ENCODE measurements at places on chromosomes 3 and 15.

GRCh38 chr15:90320062-90320884, 31.8 kb upstream of the ZNF774 start:
- DNase-seq = peak; percentile 73

DNA sequence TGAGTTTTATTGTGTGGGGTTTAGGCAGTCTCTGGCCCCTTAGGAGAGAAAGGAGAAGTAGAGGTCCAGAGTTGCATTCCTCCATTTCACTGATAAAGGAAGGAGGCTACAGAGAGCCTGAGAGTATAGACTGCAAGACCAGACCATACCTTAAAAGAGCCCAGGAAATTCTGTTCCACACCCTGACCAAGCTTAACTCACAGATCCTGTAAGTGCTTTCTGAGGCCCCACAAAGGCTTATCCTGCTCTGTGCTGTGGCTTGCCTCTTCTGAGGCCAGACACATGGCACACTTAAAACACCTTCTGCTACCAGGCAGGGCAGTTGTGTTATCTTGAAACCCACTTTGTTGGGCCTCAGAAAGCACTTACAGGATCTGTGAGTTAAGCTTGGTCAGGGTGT, 39.2 kb upstream of the LEKR1 start:
- DNase-seq = no peak

- DNase-seq = no peak
Observed at GRCh38 chr15:43524254-43524845, 6.9 kb downstream of the MAP1A start.

DNA sequence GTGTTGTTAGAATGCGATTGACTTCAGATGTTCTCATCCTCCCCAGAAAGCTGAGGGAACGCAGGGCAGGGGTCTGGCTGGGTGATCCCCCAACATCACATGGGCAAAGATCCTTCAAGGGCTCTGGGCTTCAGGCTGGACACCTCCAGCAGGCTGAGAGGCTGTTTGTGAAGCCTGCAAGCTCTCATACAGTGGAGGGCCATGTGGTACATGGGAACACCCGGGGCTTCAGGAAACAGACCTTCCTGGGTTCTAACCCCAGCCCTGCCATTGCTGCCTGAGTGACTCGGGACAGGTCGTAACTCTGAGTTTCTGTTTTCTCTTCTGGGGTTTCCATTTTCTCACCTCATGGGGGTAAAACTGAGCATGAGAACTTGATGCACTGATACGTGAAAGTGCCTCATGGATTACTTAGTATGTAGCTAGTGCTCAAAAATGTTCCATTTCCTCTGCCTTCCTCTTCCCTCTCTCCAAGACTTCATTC, 81.2 kb downstream of the TLE3 start:
- DNase-seq = no peak

DNA sequence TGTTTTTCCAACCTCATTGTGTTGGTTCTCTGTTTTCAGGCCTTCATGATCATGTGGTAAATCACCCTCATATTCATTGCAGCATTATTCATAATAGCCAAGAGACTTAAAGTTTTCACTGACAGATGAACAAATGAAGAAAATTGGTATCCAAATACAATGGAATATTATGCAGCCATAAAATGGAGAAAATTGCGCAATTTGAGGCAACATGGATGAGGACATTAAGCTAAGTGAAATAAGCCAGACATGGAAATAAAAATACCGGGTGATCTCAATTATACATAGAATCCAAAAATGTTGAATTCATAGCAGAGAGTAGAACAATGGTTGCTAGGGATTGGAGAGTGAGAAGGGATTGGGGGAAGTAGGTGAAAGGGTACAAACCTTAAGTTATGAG, 491.9 kb upstream of the KCNMB2 start:
- DNase-seq = no peak

DNA sequence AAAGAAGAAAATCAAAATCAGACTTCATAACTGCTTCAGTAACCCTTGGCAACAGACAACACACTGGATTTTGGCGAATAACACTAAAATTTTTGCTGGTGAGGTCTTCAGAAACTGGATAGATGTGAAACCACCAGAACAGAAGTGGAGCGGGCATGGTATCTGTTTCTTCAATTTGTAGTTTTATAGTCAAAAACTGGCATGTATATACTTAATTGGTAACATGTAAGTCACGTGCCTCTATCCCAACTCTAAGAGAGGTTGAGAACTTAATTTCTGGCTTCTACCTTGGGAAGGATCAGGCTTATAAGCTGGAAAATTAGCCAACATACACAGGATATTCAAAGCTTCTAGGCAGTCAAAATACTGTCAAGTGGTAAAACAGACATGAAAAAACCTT, 172.6 kb upstream of the CHL1 start:
- DNase-seq = no peak

GRCh38 chr3:178131801-178132200, 404.4 kb upstream of the KCNMB2 start:
- DNase-seq = no peak

- DNase-seq = peak; percentile 63
Observed at GRCh38 chr3:113844622-113845222, 6.1 kb downstream of the GRAMD1C start.

GRCh38 chr3:122294359-122294758, 30.7 kb upstream of the CSTA start:
- no peak for DNase-seq

GRCh38 chr3:64023861-64024223, 548 bp upstream of the PSMD6 start:
- DNase-seq = no peak

GRCh38 chr3:181913254-181913653, 201.5 kb downstream of the SOX2 start:
- no peak for DNase-seq

DNA sequence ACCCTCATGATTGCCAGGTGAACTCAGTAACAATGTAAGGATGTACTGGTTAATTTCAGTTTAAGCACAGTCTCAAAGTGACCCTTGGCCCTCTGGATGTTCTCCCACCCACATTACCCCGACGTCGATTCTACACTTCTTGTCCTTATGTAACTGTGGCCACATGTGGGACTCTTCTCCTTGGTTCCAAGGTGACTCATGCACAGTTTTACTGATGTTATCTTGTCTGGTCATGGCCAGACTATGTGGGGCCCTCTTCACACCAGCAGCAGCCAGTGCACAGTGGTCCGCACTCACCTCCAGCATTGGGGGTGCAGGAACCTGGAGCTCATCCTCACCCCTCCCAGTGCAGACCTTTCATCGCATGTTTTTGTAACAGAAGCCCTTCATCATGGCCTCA, 519.4 kb downstream of the OCA2 start:
- DNase-seq = no peak

- peak; percentile 3 for DNase-seq
Observed at GRCh38 chr3:42906070-42906847, at the start of gene ZNF662. Gene ZNF662 (plus strand): TSS chr3:42906142. CDS start chr3:42908115, 1,973 bp downstream.

DNA sequence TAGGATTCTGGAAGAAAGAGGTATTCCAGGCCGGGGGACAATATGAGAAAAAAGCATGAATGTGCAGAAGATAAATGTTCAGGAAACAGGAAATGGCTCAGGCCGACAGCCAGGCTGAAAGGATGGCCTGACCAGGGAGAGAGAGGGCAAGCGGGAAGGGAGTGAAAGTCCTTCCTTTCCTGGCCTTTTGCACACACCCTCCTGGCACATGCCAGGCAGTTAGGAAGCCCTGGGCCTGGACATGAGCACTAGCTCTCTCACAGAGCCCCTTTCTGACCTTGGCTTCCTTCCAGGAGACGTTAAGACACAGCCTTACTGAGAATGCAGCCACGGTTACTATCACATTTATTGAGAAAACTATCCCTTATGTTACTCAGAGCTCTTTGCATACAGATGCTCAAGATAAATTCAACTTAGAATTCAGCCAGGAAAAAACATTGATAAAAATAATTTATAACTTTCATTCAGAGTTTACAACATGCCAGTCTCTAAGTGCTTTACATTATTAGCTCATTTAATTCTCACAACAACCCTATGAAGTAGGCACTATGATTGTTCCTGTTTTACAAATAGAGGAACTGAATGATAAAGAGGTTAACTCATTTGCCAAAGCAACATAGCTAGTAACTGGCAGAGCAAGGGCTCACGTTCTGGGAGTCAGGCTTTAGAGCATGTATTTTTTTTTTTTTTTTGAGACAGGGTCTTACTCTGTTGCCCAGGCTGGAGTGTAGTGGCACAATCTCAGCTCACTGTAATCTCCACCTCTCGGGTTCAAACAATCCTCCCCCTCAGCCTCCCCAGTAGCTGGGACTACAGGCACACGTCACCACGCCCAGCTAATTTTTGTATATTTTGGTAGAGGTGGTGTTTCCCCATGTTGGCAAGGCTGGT, 39.4 kb upstream of the SMAD3 start:
- no peak for DNase-seq

DNA sequence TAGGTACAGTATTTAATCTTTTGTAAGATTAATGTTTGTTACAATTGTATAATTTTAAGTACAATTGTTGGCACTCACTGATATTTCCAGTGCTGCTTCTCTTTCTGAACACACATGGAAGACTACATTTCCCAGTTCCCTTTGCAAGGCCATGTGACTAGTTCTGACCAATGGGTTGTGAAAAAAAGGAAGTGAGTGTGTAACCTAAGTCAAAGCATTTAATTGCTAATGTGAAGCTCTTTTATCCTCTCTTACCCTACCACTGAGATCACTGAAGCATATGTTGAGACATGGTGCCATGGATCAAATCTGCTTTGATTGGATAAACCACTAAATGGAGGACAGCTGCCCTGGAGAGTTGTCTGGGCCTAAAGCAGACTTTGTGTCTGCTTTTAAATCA, 83.9 kb upstream of the PLXND1 start:
- DNase-seq = peak; percentile 83

DNA sequence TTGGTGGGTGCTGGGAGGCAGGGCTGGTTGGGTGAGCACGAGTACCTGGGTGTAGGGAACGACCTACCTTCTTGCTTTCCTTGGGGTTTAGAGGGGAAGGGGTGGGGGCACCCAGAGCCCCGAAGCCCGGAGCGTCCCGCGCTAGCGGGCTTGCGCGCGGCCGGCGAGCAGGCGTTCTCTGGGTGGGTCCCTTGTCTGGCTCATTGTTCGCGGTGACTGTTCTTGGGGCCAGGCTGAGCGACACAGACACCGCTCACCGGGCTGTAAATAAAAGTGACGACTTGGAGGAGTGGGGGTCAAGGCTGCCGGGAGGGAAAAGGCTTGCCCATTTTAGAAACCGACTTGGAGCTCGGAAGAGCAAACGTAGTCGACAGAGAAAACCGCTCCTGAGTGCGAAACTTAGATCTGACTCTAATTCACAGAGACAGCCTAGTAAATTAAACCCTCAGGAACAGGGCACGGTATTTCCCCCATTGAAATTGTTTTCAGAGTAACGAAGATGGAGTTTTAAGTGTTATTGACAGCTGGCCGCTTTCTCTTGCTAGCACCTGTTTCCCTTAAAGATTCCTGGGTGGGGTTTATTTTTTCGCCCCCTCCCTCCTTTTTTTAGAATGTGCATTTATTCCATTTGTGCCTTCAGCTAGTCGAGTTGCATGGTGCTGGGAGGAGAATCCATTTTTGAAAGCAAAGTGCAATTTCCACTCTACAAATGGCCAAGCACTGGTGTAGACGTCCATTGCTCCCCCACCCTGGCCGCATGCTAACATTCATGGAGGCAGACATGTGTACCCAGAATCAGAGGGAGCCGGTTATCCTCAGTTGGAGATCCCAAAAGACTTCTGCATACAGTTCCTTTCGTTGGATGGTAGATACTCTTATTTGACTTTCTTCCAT, 532.1 kb upstream of the SEMA6D start:
- DNase-seq = no peak

- no peak for DNase-seq
Observed at GRCh38 chr3:126468028-126468891, 7.4 kb downstream of the ZXDC start.

DNA sequence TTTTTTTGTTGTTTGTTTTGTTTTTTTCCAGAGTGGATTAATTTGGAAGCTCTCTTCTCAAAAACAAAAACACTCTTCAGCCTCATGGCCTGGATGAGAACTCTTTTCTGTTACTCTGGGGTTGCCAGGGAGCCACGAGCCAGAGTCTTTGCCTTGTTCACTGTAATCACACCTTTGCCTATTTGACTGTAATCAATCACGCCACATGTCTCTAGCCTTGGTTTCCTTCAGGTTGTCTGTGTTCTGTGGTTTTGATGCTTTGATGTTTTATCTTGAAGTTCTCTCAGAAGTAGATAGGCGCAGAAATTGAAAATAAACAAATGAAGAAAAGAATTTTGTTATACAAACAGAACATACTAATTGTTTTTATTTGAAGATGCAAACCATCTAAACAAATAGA, 62.3 kb upstream of the IGF1R start:
- no peak for DNase-seq

DNA sequence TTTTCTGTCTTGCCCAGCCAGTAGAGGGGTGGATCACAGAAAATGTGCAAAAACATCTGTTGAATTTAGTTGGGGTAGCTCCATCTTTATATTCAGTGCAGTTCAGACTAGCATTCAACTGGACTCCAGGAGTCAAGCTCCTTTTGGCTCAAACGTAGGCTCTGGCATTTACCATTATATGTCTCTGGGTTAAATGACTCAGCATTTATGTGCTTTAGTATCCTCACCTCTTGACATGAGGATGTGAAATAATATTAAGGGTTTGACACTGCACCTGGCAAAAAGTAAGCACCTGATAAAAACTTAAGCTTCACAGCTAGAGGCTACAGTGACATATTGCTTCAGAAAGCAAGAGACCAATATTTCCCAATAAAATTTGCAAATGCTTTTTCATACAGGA, 14.8 kb downstream of the PRC1 start:
- no peak for DNase-seq

DNA sequence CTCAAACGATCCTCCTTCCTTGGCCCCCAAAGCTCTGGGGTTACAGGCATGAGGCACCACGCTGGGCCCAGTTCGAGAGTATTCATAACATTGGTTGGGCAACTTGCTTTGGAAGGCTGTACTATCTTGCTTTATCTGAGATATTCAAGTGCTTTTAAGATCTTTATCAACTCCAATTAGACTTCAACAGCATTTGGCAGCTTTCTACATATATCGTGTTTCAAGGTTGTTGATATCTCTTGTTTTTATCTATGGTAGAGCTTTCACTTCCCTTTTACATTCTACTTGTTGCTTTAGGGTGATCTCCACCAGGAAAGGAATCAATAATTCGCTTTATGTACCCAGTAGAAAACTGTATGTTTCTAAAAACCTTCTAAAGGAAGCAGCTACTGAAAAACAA, 395.3 kb downstream of the IL5RA start:
- no peak for DNase-seq

- no peak for DNase-seq
Observed at GRCh38 chr15:66233487-66234415, 19.8 kb downstream of the MEGF11 start.

- DNase-seq = no peak
Observed at GRCh38 chr15:60343221-60343970, 54.4 kb downstream of the ANXA2 start.

DNA sequence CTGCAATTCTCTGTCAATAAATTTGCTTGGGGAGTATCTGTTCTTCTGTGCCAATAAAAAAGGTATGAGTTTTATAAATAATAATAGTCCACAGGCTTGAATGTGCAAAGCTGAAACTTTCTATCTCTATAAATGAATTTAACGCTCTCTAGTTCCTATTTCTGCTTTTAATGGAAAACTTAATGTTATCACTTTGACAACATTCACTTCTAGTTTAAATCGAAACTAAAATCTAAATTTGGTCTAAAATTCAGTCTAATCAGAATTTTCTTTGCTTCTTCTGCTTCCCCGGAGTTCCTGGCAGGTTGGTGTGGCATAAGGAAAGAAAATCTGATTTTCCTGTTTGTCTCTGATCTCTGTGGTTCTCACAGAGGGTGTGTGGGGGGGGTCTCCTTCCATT, 450.1 kb upstream of the TBL1XR1 start:
- DNase-seq = no peak

Data from NCI-H1436 (cell line).